ENCODE measurements at places on chromosomes 2 and 18.

GRCh38 chr2:96993367-96993766 lies 7.0 kb upstream of the FAM178B start:
- no peak for DNase-seq

GRCh38 chr2:12424219-12424618 lies 292.5 kb upstream of the TRIB2 start:
- DNase-seq = no peak

DNA sequence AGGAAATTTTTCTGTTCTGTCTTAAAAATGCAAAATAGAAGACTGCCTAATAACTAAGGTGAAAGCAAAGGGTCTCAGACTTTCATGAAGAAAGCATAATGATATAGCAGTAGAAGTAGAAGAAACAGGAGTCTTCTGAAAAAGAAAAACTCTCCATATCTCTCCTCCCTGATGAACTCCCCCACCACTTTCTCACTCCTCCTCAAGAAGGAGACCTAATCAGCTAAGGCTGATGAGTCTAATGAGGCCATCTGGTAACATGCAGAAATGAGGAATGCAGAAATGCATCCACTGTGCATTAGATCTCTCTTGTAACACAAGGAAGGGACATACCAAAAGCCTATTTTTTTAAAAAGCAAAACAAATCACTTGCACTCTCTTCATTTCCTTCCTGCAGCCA lies 273.7 kb upstream of the UBE2E3 start:
- no peak for DNase-seq

DNA sequence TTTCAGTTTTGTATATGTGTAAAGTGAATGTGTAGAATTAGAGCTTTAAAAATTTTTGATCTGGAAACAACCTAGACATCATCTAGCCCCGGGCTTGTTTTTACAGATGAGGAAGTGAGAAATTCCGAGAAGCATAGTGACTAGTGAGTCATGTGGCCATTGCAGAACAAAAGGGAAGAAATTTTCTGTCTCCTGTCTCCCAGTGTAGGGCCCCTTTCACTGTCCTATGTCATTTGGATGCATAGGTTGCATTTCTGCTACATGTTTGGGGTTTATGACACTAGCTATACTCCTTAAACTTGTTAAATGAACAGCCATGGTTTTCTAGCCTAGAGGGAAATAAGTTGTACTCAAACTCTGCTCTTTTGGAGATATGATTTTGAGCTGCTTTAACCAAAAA lies 84.6 kb downstream of the PLCL1 start:
- DNase-seq = no peak

DNA sequence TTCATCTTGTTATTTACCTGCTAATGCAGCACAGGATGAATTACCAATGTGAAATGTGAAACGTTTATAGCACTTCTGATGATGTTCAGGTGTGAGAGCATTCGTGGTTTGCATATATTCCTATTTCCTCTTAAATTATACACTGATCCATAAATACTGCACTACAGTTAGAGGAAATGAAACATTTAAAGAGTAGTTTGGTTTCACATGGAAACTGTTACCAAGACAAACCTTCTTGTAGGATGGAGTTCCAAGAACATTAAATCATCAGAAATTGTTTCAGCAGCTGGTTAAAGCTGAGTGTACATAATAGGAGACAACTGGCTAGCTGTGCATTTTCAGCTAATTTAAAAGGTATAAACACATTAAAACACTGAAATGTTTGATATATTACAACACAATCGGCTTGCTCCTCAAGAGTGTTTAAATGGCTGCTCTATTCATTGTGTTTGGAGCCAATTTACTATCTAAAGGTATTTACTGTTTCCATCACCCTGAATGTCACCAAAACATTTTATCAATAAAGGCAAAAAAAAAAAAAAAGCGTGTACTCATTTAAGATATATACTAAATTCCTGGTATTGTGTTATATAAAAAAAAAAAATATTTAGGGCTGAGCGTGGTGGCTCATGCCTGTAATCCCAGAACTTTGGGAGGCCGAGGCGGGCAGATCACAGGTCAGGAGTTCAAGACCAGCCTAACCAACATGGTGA lies 100.6 kb downstream of the DYM start:
- DNase-seq = no peak

- no peak for DNase-seq
These were observed 15.0 kb downstream of the RAB27B start for GRCh38 chr18:54843314-54843713.

- DNase-seq = no peak
These were observed 71.0 kb downstream of the UPP2 start for GRCh38 chr2:158172719-158173118.

DNA sequence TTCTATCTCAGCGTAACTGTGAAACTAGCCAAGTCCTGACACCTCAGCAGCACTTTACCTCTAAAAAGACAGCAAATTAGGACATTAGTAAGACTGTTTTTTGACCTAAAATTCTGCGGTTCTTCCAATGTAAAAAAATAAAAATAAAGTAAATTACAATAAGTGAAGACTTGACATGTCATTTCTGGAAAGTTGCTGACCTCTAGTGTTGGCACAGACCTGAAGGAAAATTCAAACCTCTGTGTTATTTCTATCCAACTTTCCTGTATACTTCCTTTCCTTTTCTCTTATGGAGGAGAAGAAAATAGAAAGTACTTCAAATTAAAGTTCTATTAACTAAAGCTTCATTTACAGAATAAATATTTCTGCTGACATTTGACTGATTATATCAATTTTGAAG lies 110.6 kb downstream of the TMEM182 start:
- no peak for DNase-seq

- DNase-seq = no peak
These were observed 98.5 kb upstream of the PKDCC start for GRCh38 chr2:41949091-41949882.

GRCh38 chr2:65062843-65063825 lies 6.9 kb downstream of the CEP68 start:
- DNase-seq = no peak

- no peak for DNase-seq
These were observed 208.6 kb downstream of the PARD3B start for GRCh38 chr2:204753841-204754240.

DNA sequence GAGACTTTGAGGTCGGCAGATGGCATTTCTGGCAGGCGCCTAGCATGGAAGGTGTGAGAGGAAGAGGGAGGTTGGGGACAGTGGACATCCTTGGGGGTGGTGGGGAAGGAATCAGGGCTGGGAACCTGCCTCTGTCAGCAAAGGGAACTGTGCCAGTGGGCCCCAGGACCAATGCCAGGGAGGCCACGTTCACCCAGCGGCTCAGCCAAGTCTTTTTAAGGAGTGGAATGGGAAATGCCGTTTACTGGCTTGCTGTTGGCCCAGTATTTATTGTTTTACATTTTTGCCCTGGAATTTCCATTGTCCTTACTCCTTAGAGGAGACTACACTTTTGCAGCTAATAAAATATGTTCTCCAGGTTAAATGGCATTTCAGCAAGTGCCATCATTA lies 135.2 kb downstream of the MCFD2 start:
- DNase-seq = no peak

- DNase-seq = no peak
These were observed 155.5 kb downstream of the MYT1L start for GRCh38 chr2:2175381-2176090.

GRCh38 chr2:69774984-69775982 lies 33.3 kb downstream of the ANXA4 start:
- DNase-seq = no peak

- peak; percentile 5 for DNase-seq
These were observed 160.1 kb upstream of the BOD1L2 start for GRCh38 chr18:56986829-56987228.

GRCh38 chr2:162731917-162732804 lies 106.4 kb downstream of the KCNH7 start:
- no peak for DNase-seq

DNA sequence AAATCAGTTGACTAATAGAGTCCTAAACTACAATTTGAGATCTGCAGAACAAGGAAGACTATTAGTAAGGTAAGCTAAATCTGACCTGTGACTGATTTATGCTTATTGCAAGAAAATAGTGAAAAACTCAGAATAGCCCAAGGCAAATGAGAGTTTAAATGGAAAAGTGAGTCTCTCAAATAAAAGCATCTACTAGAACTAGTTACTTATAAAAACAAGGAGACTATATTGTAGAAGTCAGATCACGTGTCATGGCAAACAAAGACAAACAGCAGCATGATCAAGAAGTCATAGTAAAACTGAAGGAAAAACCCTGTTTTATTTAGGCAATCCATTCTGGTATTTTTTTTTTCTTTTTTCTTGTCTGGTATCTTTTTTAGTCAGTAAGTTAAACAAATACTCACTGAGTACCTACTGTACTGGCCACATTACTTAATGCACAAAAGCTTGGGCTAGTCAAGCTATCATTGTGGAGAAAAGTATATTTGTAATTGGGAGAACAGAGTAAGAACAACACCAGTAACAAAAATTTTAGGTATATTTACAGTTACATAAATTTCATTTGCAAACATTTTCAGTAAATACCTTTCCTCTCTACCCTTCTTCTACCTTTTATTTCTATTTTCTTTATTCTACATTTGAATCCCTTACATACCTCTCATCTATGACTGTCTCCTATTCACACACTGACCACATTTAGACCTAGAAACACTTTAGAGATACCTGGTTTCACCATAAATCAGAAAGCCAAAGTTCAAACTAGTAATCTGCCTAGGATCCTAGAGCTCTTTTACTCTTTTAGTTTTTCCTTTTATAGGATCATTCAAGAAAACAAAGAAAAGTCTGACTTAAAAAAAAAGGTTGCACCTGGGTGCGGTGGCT lies 23.7 kb downstream of the CCDC88A start:
- no peak for DNase-seq
